Small intestine (tissue), 16 donors: ENCODE measurements at places on chromosomes 7 and 10.

DNA sequence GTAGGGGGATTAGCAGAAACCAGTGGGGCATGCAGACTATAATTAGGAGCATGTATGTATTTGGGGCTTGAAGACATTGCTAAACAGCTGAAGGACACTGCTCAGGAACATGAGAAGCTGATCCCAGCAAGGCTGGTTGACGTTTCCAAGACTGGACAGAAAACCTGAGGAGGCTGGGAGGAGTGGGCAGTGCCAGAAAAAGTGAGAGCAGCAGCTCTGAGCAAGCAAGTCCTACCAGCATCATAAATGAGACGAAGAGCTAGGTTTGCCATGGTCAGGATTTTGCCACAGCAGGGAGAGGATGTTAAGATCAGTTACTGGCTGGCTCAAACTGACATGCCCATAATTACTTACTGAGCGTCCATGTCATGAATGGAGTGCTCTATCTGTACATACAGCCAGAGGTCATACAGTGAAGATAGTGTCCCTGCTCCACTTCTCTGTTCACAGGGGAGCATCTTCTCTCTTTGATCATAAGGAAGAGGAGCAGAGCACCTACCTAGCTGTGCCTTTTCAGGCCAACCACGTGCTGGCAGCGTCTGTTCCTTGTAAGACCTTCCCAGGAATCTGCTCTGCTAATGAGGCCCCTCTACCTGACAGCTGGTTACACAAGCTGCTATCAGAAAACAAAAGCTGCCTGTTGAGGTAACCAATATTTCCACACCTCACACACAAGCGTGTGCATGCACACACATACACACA, 44.7 kb downstream of the PDE1C start:
- H3K27me3 ChIP-seq = no peaks in the 10 kb centered on the region
- H3K36me3 ChIP-seq = no peaks in the 10 kb centered on the region
- no peak for DNase-seq
- no peak overlapping the region for H3K27ac ChIP-seq

- no peak overlapping the region for H3K27ac ChIP-seq
- no peaks in the 10 kb centered on the region for H3K36me3 ChIP-seq
Measured at GRCh38 chr10:100124097-100124496, 42.4 kb upstream of the CPN1 start.

- no peak for DNase-seq
- H3K36me3 ChIP-seq = no peaks in the 10 kb centered on the region
- H3K4me1 ChIP-seq = no peaks in the 10 kb centered on the region
- no peak overlapping the region for H3K4me3 ChIP-seq
- H3K27me3 ChIP-seq = no peaks in the 10 kb centered on the region
Measured at GRCh38 chr10:133052076-133052475, 35.6 kb upstream of the ADGRA1 start.

DNA sequence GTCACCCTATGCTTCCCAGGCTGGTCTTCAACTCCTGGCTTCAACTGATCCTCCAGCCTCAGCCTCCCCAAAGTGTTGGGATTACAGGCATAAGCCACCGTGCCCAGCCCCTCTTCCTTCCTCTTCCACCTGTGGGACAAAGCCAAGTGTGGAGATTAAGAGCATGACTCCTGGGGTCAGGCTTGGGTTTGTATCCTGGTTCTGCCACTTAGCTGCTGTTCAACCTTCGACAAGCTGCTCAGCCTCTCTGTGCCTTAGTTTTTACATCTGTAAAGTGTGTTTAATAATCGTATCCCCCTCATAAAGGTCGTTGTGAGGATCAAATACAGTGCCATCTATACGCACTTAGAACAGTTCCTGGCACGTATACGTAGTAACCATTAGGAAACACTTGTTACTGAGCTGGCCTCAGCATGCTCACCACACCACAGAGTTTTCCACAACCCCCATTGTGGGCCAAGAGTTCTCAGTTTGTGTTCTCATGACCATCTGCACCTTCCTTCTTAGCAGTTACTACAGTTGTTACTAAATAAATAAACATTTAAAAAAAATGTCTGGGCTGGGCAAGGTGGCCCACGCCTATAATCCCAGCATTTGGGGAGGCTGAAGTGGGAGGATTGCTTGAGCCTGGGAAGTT, 140.5 kb upstream of the BTBD16 start:
- H3K4me3 ChIP-seq = no peak overlapping the region
- H3K27ac ChIP-seq = no peak overlapping the region
- H3K27me3 ChIP-seq = no peaks in the 10 kb centered on the region
- no peaks in the 10 kb centered on the region for H3K4me1 ChIP-seq
- H3K36me3 ChIP-seq = no peaks in the 10 kb centered on the region
- DNase-seq = no peak

DNA sequence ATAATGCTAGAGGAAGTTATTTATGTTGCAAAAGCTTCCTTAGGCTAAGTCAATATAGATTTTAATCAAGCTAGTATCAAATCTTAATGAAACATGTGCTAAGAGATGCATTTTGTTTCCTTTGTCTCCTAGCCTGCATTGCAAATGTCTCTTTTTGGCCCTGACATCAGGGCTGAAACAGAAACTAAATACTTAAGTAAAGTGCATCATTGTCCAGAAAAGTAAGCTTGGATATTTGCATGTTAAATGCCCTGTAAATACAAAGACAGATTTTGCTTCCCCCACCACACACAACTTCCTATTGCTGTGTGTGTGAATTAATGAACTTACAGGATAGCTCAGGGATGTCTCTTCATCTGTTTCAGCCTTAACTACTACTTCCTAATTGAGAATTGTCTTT, 10.0 kb upstream of the STAMBPL1 start:
- H3K4me3 ChIP-seq = no peak overlapping the region
- H3K27ac ChIP-seq = no peak overlapping the region
- no peak for DNase-seq
- H3K27me3 ChIP-seq = no peaks in the 10 kb centered on the region
- H3K4me1 ChIP-seq = no peaks in the 10 kb centered on the region

- H3K27ac ChIP-seq = no peak overlapping the region
- H3K4me1 ChIP-seq = no peaks in the 10 kb centered on the region
- no peaks in the 10 kb centered on the region for H3K27me3 ChIP-seq
- H3K4me3 ChIP-seq = no peak overlapping the region
- no peak for DNase-seq
- no peaks in the 10 kb centered on the region for H3K36me3 ChIP-seq
Measured at GRCh38 chr10:75569506-75569905, 138.1 kb downstream of the LRMDA start.

- DNase-seq = peak; percentile 31
- no peak overlapping the region for H3K4me3 ChIP-seq
- H3K36me3 ChIP-seq = no peaks in the 10 kb centered on the region
- no peak overlapping the region for H3K27ac ChIP-seq
- H3K27me3 ChIP-seq = no peaks in the 10 kb centered on the region
Measured at GRCh38 chr10:63633677-63634487, 112.7 kb downstream of the REEP3 start.

DNA sequence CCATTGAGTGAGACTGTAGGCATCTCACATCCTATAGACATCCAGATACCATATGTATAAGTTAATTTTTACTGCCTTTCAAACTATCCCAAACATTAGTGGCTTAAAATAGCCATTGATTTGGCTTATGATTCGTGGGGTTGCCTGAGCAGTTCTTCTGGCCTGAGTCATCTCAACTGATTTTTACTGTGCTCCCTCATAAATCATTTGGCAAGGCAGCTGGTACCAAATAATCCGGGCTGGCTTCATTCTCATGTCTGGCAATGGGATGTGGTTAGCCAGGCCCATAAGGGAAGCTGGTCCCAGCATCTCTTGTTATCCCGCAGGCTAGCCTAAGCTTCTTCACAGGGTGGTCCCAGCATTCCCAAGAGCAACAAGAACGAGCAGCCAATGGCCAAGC, 6.7 kb upstream of the LRGUK start:
- no peaks in the 10 kb centered on the region for H3K27me3 ChIP-seq
- no peaks in the 10 kb centered on the region for H3K36me3 ChIP-seq
- no peak overlapping the region for H3K27ac ChIP-seq
- DNase-seq = no peak
- H3K4me3 ChIP-seq = no peak overlapping the region

DNA sequence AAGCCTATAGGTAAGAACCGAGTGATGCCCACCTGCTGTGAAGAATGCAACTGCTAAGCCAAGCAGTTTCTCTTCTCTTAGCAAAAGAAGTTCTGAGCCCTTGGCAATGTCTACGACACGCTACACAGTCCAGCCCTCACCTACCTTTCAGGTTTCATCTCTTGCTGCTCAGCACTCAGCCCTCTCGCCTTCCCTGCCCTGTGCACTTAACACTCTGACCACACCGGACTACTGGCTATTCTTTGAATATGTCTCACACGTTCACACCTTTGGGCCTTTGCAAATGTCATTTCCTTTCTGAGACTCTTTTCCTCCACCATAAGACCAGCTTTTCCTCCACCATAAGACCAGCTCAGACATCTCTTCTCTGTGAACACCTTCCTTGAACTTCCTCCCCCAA, 67.0 kb upstream of the ITGB1 start:
- no peak overlapping the region for H3K4me3 ChIP-seq
- no peak for DNase-seq
- no peak overlapping the region for H3K27ac ChIP-seq
- H3K27me3 ChIP-seq = no peaks in the 10 kb centered on the region
- no peaks in the 10 kb centered on the region for H3K36me3 ChIP-seq
- H3K4me1 ChIP-seq = no peaks in the 10 kb centered on the region

DNA sequence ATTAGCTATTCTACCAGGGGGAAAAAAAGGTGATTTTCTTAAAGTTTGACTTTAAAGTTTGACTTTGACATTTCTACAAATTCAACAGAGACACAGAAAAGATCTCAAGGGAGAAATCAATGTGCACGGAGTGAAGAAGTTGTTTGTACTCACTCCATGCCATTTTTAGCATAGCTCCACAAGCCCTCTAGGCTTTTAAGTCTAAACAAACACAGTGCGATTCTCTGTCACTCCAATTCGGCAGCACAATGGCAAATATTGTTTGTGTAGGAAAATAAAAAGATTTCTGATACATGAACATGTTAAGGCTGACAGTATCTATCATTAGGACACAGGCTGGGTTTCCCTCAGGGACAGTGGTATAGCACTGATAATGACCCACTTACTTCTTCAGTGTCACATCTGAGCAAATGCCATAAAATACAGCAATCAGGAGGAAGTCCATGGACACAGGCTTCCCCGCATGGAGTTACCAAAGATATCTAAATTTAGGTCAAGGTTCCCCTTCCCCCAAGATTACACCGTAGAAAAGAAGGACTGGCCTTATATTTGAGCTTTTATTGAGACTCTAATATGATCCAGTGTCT, 28.0 kb downstream of the GSAP start:
- H3K4me1 ChIP-seq = no peaks in the 10 kb centered on the region
- no peak overlapping the region for H3K4me3 ChIP-seq
- no peak overlapping the region for H3K27ac ChIP-seq
- no peaks in the 10 kb centered on the region for H3K27me3 ChIP-seq
- no peak for DNase-seq
- H3K36me3 ChIP-seq = no peaks in the 10 kb centered on the region

GRCh38 chr7:92613720-92614119, 23.5 kb upstream of the FAM133B start:
- DNase-seq = peak; percentile 41
- H3K4me1 ChIP-seq = no peaks in the 10 kb centered on the region
- no peaks in the 10 kb centered on the region for H3K27me3 ChIP-seq
- H3K27ac ChIP-seq = no peak overlapping the region

DNA sequence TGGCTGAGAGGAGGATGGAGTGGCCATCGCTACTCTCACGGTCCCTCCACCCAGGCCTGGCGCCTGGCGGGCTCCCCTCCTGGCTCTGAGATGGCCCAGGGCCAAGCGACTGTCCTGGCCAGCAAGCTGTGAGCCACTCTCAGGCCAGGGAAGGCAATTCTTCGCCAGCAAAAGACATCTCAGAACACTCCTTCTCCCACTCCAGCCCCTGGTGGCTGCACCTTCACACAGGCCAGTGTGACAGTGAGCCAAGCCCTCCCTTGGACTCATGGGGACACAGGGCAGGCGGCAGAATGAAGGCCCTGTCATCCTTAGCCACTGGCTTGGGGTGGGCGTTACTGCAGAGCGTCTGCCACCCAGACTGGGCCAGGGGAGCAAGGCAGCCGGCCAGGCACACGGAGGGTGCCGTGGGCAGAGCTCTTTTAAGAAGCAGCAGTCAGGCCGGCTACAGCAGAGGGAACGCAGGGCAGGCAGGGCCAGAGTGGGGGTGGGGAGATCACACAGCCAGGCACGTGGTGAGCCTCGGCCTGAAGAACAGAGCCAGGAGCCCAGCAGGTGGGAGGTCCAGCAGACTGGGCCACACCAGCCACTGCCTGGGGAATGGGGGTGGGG, 14.4 kb downstream of the STK32C start:
- H3K4me3 ChIP-seq = no peak overlapping the region
- H3K27ac ChIP-seq = no peak overlapping the region
- no peaks in the 10 kb centered on the region for H3K27me3 ChIP-seq
- H3K4me1 ChIP-seq = no peaks in the 10 kb centered on the region
- H3K36me3 ChIP-seq = no peaks in the 10 kb centered on the region

GRCh38 chr10:110304394-110304779, 333 bp downstream of the SMNDC1 start:
- no peaks in the 10 kb centered on the region for H3K27me3 ChIP-seq
- H3K36me3 ChIP-seq = peaks cover 7% of the 10 kb centered on the region
- H3K27ac ChIP-seq = peak overlapping the region; percentile 96
- peaks cover 8% of the 10 kb centered on the region for H3K4me1 ChIP-seq
- DNase-seq = peak; percentile 32
- peak overlapping the region; percentile 96 for H3K4me3 ChIP-seq

DNA sequence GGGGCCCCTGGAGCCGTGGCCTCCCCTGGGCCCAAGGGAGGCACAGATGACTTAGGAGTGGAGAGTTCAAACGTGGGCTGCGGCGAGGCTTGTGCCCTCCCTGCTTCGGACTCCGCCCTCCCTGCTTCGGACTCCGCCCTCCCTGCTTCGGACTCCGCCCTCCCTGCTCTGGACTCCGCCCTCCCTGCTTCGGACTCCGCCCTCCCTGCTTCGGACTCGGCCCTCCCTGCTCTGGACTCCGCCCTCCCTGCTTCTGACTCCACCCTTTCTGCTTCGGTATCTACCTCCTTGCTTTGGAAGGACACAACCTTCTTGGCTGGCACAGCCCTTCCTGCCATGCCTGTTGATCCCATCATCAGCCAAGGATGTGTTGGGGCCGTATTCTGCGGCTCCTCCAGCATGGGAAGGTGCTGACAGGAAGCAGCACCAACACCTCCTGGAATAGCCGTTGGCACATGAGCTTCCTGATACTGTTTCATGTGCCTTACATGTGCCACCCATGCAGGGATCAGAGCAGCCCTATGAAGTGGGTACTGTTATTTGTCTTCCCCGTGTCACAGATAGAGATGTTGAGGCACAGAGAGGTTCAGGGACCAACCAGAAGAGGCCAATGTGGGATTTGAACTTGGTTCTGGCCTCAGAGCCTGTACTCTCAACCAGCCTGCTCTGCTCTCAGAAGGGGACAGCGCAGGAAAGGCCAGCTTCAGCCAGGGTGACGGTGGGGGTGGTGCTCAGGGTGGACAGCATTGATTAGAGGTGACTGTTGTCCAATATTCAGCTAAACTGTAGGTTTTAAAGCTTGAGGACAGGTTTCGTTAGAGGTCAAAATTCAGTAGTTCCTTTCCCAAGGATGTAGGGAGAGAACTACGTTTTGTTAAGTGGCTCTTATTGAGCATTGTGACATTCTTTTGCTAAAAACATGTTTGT, 114.5 kb downstream of the NKX6-2 start:
- H3K4me1 ChIP-seq = no peaks in the 10 kb centered on the region
- no peaks in the 10 kb centered on the region for H3K27me3 ChIP-seq
- DNase-seq = no peak
- no peak overlapping the region for H3K4me3 ChIP-seq
- H3K36me3 ChIP-seq = no peaks in the 10 kb centered on the region
